ENCODE measurements at places on chromosomes 4 and X.

DNA sequence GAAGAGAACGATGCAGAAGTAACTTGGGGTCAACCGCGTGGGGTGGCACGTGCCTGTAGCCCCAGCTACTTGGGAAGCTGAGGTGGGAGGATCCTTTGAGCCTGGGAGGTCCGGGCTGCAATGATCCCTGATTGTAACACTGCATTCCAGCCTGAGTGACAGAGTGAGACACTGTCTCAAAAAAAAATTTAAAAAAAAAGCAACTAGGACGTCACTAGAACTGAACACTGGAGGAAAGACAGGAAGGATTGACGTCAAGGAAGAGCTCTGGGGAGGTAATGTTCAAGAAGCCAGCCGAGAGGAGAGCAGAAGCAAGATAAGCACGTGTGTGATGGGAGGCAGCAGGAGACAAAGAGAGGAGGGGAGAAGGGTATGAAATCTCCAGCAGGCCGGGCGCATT is 28.7 kb downstream of the S100G start:
- no peak for DNase-seq

- DNase-seq, result no peak
Observed at GRCh38 chrX:117010243-117010642, 547.5 kb upstream of the CT83 start.

DNA sequence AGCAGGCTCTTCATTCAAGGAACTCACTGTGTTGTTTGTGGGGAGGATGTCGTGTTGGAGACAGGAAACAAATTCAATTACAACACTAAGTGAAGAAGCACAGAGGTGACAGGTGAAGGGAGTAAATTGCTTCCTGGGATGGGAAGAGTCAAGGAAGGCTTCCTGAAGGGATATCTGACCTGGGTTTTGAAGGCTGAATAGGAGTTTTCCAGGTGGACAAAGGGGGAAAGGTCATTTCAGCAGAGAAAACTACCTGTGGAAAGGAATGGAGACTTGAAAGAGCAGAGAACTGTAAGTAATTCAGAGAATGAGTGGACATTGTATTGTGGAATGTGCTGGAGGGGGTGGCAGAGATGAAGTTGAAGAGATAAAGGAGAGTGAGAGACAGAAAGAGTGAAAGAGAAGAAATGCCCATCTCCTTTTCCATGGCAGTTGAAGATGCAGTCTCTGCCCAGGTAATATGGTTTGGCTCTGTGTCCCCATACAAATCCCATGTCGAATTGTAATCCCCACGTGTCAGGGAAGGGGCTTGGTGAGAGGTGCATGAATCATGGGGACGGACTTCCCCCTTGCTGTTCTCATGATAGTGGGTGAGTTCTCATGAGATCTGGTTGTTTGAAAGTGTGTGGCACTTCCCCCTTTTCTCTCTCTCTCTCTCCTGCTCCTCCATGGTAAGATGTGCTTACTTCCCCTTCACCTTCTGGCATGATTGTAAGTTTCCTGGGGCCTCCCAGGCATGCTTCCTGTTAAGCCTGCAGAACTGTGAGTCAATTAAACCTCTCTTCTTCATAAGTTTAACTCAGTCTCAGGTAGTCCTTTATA is 205.7 kb upstream of the BCOR start:
- no peak for DNase-seq

DNA sequence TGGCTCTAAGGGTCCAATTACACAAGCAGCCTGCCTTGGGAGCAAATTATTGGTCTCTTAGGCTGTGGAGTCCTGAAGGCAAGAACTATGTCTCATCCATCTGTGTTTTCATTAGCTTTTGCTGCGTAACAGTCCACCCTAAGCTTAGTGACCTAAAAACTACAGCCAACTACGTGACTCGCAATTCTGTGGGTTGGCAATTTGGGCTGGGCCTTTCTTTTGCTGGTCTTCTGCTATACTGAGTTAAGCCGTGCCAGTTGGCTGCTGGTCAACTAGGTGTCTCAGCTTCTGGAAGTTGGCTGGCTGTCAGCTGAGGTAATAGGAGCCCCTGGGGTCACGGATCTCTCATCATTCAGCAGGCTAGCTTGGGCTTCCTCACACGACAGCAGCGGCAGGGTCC is 205.6 kb upstream of the S100G start:
- DNase-seq, result no peak

- DNase-seq, result no peak
Observed at GRCh38 chr4:115128037-115128436, 14.6 kb upstream of the NDST4 start.

DNA sequence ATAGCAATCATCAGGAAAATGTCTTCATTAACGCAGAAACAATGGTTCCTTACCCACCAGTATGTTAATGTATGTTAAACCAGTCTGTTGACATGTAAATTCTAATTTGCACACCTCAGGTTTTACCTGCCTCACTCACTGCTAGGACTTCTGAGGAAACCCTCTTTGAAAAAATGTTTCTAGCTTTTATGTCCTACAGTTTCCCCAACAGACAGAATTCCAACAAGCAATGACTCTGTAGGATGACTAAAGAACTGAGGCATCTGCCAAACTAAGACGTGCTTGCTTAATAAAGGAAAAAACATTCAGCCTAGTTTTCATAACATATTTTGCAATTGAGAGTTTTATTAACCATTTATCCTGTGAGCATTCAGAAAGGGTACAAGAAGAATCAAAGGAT is 20.6 kb upstream of the SOX3 start:
- DNase-seq, result no peak

- DNase-seq, result no peak
Observed at GRCh38 chr4:100605144-100605543, 87.3 kb upstream of the EMCN start.

- no peak for DNase-seq
Observed at GRCh38 chr4:78624048-78624447, 72.5 kb downstream of the ANXA3 start.

GRCh38 chr4:5217421-5217820 is 166.1 kb downstream of the STK32B start:
- DNase-seq, result no peak

Measured in left lung (tissue), 14 donors.